ENCODE measurements at places on chromosomes 7 and 10. TPM values are rescaled to one million over a fixed set of nuclear protein-coding genes. Genes with fewer than 3 reads are reported as not detected.

CYP3A5 gene
- 564 TPM for total RNA-seq

PYROXD2 gene
- 5.4 TPM for total RNA-seq

DNA sequence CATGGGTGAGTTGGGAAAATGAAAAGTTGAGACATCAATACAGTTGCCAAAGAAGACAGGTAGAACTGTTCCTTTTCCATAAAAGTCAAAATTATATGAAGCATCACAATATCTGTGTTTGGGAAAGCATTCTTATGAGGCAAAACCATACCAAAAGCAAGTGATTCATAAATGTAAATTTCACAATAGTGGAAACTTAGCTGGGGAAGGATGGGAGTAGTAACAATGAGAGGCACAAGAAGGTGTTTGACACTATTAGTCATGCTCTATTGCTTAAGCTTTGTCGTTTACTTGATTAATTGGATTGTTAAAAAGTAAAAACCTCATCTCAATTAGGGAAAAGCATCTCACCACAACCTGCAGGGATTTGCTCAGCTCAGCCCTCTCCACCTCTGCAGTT is 240.2 kb downstream of the C7orf25 start:
- no peak for DNase-seq

DNA sequence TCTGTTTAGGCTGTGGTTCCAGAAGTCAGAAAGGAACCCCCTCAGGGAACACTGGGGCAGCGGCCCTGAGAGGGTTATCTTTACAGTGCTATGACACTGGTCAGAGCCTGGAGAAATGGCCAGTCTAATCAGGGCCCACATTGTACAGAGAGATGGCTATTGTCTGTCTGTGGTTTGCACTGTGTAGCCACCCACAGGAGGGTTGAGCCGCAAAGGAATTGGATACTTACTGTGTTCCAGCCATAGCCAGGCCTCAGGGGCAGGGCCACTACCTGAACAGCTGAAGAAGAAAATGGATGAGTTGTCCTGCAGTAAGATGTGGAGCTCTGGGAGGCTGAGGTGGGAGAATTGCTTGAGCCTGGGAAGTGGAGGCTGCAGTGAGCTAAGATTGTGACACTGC is 47.5 kb upstream of the PODXL start:
- DNase-seq: no peak

GRCh38 chr7:48759431-48760080 is 164.8 kb upstream of the CDC14C start:
- no peak for DNase-seq

DNA sequence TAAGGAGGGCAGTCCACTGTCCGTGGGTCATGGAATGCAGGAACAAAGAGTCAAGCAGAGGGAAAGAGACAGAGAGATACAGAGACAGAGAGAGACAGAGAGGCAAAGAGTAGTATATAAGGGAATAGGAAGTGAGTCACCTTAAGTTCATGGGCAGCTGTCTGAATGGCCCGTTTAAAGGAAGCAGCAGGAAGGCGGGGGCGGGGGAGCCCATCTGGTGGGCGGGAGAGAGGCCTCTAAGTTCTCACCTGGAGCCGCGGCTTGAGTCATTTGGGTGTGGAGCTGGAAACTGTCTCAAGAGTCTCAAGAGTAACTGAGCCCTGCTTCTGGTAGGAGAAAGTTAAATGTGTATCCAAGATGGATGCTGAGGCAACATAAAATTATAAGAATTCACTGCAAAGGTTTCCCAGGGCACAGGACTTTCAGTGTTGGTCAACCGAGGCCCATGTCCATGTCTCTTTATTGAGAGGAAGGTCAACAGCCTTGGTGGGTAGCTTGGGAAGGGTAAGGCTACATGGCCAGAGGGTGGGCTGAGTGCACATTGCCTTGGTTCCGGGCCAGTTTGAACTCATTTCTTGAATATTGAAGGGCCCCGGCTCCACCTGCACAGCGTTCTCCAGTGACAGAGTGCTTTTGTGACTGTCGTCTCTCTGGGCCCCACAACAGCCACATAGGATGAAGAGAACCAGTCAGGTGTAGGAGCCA is 85.5 kb upstream of the CACUL1 start:
- no peak for DNase-seq

- no peak for DNase-seq
Observed at GRCh38 chr7:29372351-29373090, 177.9 kb downstream of the CHN2 start.

- DNase-seq: no peak
Observed at GRCh38 chr10:26858707-26859034, 2.1 kb downstream of the ABI1 start.

DNA sequence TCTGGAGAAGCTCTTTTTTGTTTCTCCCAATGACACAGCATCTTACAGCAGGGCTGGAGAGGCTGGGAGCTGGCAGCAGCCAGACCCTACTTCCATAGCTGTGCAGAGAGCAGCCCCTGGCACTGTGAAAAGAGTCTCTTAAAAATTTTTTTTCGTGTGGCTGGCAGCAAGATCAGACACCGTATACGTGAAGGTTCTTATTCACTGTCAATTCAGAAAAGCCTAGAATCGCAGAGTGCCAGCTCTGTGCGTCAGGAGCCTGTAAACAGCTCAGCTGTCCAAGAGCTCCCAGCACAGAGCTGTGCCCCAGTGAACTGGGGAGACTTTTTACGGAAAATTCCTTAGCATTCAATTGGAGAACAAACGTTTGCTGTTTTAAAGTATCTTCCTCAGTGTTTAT is 6.5 kb downstream of the BAG3 start:
- DNase-seq: peak; percentile 65

DNA sequence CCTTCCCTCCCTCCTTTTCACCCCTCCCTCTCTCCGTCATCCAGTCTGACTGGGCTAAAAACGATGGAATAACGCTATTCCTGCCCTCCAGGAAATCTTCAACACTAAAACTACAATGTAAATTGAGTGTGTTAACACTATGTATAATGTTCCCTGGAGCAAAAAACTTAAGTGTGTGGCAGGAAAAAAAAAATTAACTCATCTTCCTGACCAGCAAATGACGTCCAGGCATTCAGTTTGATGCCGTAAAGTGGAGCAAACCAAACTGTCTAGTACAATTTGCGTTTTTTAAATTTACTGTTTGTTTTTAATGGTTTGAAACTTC is 545 bp upstream of the MTPN start:
- DNase-seq: no peak

DNA sequence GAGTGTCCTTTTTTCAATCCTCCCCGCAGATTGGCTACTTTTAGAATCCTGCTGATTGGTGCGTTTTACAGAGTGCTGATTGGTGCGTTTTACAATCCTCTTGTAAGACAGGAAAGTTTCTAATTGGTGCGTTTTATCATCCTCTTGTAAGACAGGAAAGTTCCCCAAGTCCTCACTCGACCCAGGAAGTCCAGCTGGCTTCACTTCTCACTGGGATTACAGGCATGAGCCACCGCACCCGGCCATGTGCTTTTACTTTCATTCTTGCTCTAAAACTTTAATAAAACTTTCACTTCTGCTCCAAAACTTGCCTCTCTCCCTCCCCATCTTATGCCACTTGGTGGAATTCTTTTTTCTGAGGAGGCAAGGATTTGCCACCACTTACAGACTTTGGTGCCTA is 17.0 kb upstream of the WAPL start:
- no peak for DNase-seq

DNA sequence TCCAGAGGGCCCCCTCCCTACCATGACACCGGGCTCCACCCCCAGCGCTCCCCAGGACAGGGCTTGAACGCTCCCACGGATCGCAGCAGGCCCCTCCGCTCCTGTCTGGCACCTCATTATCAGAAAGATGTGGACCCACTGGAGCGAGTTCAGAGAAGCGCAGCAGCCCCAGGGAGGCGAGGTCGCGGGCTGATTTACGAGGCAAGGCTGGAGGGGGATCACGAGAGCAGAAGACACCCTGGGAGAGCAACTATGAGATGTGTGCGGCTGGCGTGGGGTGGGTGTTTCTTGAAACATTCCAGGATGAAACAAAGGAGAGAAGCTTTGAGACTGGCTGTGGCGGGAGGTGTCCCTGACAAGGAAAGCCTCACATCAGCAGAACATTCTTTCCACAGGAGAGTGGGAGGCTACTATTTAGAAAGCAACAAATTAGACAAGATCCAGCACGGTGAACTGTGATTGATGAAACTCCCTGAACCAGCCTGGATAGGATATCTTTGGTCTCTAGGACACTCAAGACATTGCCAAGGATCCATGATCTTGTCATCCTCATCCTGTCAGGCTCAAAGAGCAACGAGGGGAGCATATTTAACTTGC is 66.0 kb downstream of the JCAD start:
- no peak for DNase-seq

DNA sequence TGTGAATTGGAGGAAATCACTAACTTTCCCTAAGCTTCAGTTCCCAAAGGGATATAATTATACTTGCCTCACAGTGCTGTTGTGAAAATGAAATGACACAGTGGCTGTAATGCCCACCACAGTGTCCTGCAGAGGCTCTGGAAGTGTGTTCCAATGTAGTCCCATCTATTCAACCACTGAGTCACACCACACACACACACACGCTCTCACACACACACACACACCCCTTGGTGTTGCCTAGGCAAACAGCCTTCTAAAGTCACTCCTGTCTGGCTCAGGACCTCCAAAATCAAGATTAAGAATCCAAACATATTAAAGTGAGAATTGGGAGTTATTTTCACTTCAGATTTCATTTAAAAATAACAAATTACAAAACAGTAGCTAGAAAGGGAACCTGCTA is 73.3 kb downstream of the NRCAM start:
- DNase-seq: no peak

DNA sequence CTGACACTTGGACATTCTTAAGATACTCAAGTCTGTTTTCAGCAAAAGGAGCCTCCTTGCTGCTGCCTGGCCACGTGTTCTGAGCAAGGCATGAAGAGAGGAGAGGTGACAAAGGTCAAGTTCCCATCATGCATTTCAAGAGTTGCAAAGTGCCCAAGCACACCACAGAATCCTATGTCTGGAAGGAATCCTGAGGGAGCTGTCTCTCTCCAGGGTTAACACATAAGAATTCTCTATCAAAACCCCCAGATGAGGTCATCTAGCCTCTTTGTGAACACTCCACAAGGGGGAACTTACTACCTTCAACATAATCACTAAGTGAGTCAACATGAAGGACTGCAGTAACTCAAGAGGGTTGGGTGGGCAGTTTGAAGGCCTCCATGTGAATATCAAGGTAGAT is 155.5 kb downstream of the RNF216 start:
- no peak for DNase-seq

DNA sequence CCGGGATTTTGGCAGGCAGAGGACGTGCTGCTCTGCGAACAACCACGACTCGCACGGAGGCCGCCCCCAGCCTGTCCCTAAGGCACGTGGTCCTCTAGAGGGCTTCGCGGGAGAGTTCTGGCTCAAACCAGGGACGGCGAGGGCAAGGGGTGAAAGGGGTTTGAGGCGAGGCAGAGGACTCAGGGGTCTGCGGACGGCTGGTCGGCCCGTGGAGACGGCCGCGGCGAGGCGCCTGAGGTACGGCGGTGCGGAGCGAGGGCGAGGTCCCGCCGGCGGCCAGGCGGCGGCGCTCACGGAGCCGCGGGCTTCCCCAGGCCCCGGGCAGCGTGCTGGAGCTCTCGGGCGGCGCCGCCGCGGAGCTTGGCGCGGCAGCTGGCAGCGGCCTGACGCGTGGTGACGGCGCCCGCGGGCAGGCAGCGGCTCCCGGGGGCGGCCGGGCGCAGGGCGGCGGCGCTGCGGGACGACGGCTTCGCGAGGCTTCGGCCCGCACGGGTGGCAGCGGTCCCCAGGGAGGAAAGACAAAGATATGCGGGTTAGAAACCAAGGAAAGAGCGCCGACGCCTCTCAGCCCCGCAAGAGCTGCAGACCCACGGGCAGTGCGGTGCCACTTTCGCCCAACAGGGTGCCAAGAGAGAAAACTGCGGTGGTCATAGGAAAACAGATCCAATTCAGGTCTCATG is 44.8 kb downstream of the ZNF800 start:
- peak; percentile 77 for DNase-seq

- no peak for DNase-seq
Observed at GRCh38 chr7:29377718-29378117, 183.1 kb downstream of the CHN2 start.

GRCh38 chr10:89393898-89394297 is 1.5 kb downstream of the IFIT1 start:
- no peak for DNase-seq

- no peak for DNase-seq
Observed at GRCh38 chr7:150668472-150668911, 17.0 kb upstream of the GIMAP2 start.

DNA sequence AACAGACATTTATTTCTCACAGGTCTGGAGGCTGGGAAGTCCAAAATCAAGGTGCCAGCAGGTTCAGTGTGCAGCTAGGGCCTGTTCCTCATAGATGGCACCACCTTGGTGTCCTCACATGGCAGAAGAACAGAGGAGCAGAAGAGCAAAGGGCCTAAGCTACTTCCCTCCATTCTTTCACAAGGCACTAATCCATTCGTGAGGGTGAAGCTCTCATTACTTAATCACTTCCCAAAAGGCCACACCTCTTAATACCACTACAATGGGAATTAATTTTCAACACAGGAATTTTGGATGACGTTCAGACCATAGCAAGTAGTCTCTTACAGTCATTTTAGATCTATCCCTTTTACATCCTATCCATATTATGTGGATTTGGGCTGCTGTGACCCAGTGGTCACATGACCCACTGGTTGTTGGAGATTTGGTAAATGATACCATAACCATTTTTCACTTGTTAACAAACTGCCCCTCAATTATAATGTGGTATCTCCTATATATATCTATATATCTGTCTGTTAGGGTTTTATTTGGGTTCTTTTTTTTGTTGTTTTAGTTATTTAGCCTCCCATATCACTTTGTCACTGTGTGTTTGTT is 63.4 kb downstream of the BBS9 start:
- no peak for DNase-seq

- no peak for DNase-seq
Observed at GRCh38 chr7:35725280-35725680, 30.3 kb upstream of the HERPUD2 start.

DNA sequence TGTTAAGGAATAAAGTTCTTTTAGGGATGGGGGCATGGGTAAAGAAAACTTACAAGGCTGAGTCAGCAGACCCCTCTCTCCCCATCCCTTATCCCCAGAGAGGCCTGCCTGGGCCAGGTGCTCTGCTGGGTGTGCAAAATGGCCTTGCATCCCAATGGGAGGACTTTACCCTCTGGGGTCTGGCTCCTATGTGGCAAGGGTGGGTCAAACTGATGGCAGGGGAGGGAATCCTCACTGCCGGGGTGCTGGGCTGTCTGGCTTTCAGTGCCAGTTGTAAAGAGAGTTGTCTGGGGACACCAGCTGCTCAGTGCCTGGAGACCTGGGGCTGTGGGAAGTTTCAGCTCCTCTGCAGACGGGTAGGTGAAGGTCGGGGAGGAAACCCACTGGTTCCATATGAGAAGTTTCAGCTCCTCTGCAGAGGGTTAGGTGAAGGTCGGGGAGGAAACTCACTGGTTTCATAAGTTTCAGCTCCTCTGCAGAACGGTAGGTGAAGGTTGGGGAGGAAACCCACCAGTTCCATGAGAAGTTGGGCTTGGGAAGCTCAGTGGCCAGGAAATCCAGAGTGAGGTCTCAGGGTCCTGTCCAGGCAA is 127.2 kb upstream of the PODXL start:
- DNase-seq: no peak

- no peak for DNase-seq
Observed at GRCh38 chr10:131964298-131964697, 17.4 kb downstream of the BNIP3 start.
